ENCODE measurements at places on chromosomes 5 and 9. TPM values are rescaled to one million over a fixed set of nuclear protein-coding genes. Genes with fewer than 3 reads are reported as not detected.

- DNase-seq: no peak
Measured at GRCh38 chr9:122398371-122398924, 27.6 kb downstream of the PTGS1 start.

- DNase-seq: no peak
Measured at GRCh38 chr5:141742866-141743851, 61.1 kb upstream of the ARAP3 start.

GRCh38 chr9:129632460-129632859, 6.5 kb downstream of the NTMT1 start:
- no peak for DNase-seq

Gene TSSK1B
- total RNA-seq: not detected

DNA sequence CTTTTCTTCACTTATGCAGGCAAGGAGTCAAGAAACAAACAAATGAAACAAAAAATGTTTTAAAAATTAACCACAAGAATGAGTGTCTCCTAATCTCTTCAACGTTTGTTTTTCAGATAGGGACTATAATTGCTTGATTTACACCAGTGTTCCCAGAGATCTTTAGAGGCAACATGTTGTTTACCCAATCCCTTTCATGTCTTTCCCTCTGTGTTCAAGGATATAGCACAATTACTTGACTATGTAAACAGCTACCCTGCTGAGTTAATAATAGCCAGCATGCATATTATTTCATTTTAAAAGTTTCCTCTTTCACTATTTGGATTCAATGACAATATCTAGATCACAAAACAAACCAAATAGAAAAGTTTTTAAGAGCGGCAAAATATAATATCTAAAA, 25.1 kb upstream of the SHISAL2B start:
- DNase-seq: no peak

Gene NTNG2
- total RNA-seq: 1.1 TPM

- no peak for DNase-seq
Measured at GRCh38 chr9:76887003-76887821, 18.7 kb downstream of the PRUNE2 start.
